ENCODE measurements at places on chromosomes 2 and 18. TPM values are rescaled to one million over a fixed set of nuclear protein-coding genes. Genes with fewer than 3 reads are reported as not detected.
A peak's percentile ranks its signal among the peaks of the same experiment; 100 is the strongest.

ALLC gene
- total RNA-seq, result not detected

- H3K36me3 ChIP-seq, result no peaks in the 10 kb centered on the region
- H3K4me3 ChIP-seq, result no peak overlapping the region
- peak overlapping the region; percentile 83 for H3K27ac ChIP-seq
Observed at GRCh38 chr18:34659579-34660517, 50.2 kb upstream of the DTNA start.

- no peak overlapping the region for H3K27ac ChIP-seq
- DNase-seq, result no peak
- H3K4me3 ChIP-seq, result no peak overlapping the region
- H3K36me3 ChIP-seq, result no peaks in the 10 kb centered on the region
- no peaks in the 10 kb centered on the region for H3K27me3 ChIP-seq
Observed at GRCh38 chr2:204977914-204978313, 432.6 kb downstream of the PARD3B start.

GRCh38 chr2:74447230-74447999 is 5.7 kb upstream of the RTKN start:
- peaks cover under 1% of the 10 kb centered on the region for H3K4me1 ChIP-seq
- DNase-seq, result no peak
- H3K4me3 ChIP-seq, result no peak overlapping the region

- peaks cover 90% of the 10 kb centered on the region for H3K36me3 ChIP-seq
- no peak overlapping the region for H3K27ac ChIP-seq
- H3K4me3 ChIP-seq, result no peak overlapping the region
- DNase-seq, result no peak
- peaks cover 91% of the 10 kb centered on the region for H3K4me1 ChIP-seq
- no peaks in the 10 kb centered on the region for H3K27me3 ChIP-seq
Observed at GRCh38 chr2:28404086-28404485, 11.4 kb downstream of the FOSL2 start.

GRCh38 chr2:28049416-28049815 is 158.9 kb downstream of the BABAM2 start:
- no peaks in the 10 kb centered on the region for H3K36me3 ChIP-seq
- H3K27ac ChIP-seq, result no peak overlapping the region
- no peak overlapping the region for H3K4me3 ChIP-seq
- DNase-seq, result no peak
- H3K4me1 ChIP-seq, result no peaks in the 10 kb centered on the region

- H3K4me3 ChIP-seq, result no peak overlapping the region
- no peak for DNase-seq
- no peaks in the 10 kb centered on the region for H3K36me3 ChIP-seq
- H3K27me3 ChIP-seq, result no peaks in the 10 kb centered on the region
Observed at GRCh38 chr18:58190842-58191530, 147.0 kb downstream of the NEDD4L start.

DNA sequence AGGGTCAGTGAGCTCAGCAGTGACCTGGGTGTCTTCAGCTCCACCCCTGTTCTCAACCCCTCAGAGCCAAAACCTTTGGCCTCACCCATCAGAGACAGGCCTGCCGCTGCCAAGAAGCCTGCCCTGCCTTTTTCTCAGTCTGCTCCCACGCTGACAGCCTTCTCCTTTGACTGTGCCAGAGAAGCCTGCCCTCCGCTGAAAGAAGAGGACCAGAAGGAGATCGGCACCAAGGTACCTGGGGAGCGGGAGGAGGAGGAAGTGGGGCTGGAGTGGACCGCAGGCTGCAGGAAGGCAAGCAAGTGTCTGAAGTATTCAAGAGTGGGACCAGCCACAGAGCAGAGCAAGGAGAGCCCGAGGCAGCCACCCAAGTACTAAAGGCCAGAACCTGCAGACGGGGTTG is 33.2 kb downstream of the TOGARAM2 start:
- no peak for DNase-seq
- H3K4me1 ChIP-seq, result peaks cover 92% of the 10 kb centered on the region
- H3K27me3 ChIP-seq, result no peaks in the 10 kb centered on the region
- H3K27ac ChIP-seq, result peak overlapping the region; percentile 94
- H3K4me3 ChIP-seq, result peak overlapping the region; percentile 34

Data from right atrium auricular region (tissue), 2 donors.